ENCODE measurements at places on chromosomes 2 and 18. TPM values are rescaled to one million over a fixed set of nuclear protein-coding genes. Genes with fewer than 3 reads are reported as not detected.

- H3K27me3 ChIP-seq: no peaks in the 10 kb centered on the region
- H3K4me1 ChIP-seq: no peaks in the 10 kb centered on the region
- DNase-seq: no peak
These were observed 21.6 kb downstream of the ADCY3 start for GRCh38 chr2:24898122-24899109.

DNA sequence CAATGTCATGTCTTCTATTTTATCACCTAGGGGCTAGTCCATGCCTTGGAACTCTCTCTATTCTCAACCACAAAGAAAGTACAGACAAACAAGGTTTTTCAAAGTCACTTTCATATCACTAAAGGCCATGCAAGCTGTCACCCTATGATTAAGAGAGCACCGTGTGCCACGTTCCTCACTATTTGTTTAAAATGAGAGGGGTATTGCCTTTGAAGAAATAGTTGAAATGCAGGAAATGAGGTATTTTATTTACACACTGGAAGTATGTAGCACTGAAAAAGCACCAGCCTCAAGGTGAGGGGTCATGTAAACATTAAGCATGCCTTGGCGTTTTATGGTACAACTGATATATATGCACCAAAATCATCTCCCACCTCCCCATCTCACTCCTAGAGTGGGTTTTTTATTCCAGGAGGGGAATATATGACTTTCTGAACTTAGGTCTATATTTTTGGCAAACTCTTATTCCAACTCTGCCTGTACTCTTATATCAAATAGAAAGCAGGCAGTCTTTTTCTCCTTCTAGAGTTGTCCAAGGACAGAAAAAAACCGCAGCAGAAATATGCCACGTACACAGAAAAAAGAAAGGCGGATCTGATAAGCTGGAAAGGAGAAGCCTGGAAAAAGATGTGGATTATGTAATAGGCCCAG is 53.5 kb downstream of the VSNL1 start:
- no peaks in the 10 kb centered on the region for H3K4me1 ChIP-seq
- H3K36me3 ChIP-seq: no peaks in the 10 kb centered on the region
- H3K27me3 ChIP-seq: no peaks in the 10 kb centered on the region
- no peak overlapping the region for H3K4me3 ChIP-seq

DNA sequence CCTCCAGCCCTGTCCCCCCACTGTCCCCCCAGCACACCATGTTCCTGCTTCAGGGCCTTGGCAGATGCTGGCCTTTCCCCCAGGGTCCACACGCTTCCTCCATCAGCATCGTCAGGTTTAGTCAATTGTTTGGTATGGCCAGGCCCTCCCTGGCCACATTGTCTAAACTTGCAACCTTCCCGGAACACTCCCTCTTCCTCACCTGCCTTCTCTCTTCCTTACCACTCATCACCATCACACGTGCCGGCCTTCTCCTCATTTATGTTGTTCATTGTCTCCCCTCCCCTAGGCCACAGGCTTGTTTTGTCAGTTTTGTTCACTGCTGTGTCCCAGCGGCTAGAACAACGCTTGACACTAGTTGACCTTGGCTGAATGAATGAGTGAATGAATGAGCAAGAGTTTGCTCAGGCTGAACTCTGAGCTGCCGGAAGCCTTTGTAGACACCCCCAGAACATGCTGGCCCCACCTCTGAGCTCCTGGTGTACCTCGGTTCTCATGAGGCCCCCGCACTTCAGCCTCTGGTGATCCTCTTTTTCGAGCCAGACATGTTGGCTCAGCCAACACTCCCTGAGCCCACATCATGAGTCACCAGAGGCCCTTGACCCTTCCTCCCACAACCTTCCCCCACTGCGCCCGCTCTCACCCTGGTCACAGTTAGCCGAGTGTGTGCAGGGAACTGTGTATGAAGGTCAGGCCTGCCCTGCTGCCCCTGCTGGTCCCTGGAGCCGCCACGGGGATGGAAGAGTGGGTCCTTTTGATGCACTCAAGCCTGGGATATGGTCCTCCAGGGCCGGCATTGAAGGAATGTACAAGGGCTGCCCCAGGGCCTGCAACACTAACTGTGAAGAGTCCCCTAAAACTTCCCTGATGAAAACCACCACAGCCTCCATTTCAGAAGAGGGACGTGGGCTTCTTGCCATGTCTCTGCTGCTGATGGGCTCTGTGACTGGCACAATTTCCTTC is 57.5 kb downstream of the HS1BP3 start:
- H3K36me3 ChIP-seq: no peaks in the 10 kb centered on the region
- H3K27ac ChIP-seq: peak overlapping the region; percentile 65
- H3K27me3 ChIP-seq: no peaks in the 10 kb centered on the region
- peak overlapping the region; percentile 45 for H3K4me3 ChIP-seq
- H3K4me1 ChIP-seq: peaks cover 26% of the 10 kb centered on the region

DNA sequence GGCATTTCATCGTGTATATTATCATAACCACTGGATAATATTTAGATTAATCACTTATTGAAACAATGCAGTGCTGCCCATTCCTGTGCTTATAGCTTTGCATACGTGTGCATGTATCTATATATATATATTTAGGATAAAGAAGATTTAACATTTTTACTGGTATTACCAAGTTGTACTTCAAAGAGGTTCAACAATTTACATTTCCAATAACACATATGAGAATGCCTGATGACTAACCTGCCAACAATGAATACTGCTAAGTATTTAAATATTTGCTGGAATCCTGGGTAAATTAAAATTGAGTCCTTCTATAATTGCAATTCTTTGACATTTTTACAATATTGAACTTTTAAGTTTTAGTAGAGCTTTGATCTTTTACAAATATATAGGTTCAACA is 111.4 kb downstream of the SLC39A10 start:
- H3K4me1 ChIP-seq: no peaks in the 10 kb centered on the region
- no peaks in the 10 kb centered on the region for H3K27me3 ChIP-seq
- peaks cover 9% of the 10 kb centered on the region for H3K36me3 ChIP-seq
- no peak overlapping the region for H3K4me3 ChIP-seq
- H3K27ac ChIP-seq: no peak overlapping the region
- DNase-seq: no peak

The GTF2A1L gene
- total RNA-seq: not detected

All from natural killer cell treated with Interleukin-12 subunit alpha and Interleukin-12 subunit beta and Interleukin-15 and Interleukin-18, amount 100 ng/mL, for 72 hours (primary cell).